ENCODE measurements at places on chromosomes 16 and 17.
A peak's percentile ranks its signal among the peaks of the same experiment; 100 is the strongest.

- DNase-seq: no peak
Observed at GRCh38 chr17:20733923-20734322, 154.4 kb downstream of the CDRT15L2 start.

DNA sequence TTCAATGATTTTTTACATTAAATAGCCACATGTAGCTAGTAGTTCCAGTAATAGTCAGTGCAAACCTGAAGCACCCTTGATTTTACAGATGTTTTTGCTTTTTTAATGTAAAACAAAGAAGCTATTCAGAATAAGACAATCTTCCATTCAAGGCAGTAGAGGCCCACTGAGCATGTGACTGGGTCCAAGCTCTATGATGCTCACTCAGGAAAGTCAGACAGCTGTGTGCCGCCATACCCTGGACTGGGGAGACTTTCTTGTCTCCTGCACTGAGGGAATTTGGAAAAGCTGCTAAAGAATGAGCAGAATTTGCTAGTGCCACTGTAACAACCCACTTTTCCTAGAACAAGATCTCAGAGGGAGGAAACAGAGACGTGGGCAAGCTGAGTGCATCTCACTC, 11.5 kb downstream of the CENPN start:
- no peak for DNase-seq

DNA sequence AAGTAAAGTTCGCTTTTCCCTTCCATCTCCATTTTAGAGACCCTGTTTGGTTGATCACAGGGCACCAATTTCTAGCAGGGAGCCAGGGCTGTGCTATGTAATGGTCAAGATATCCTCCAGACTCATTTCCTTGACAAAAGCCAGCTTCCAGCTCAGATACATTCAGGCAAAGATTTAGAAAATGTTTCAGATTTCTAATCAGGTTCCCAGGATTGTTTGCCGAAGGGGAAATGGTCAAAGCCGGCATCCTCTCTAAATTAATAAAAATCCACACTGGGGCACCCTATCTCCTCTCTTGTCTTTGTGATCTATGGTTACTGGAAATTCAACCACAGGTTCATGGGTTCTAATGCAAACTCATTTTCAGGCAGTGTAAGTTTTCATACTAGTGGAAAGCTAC, 686.8 kb upstream of the KIF2B start:
- DNase-seq: no peak

GRCh38 chr16:46980926-46981325, 7.5 kb upstream of the DNAJA2 start:
- DNase-seq: no peak

DNA sequence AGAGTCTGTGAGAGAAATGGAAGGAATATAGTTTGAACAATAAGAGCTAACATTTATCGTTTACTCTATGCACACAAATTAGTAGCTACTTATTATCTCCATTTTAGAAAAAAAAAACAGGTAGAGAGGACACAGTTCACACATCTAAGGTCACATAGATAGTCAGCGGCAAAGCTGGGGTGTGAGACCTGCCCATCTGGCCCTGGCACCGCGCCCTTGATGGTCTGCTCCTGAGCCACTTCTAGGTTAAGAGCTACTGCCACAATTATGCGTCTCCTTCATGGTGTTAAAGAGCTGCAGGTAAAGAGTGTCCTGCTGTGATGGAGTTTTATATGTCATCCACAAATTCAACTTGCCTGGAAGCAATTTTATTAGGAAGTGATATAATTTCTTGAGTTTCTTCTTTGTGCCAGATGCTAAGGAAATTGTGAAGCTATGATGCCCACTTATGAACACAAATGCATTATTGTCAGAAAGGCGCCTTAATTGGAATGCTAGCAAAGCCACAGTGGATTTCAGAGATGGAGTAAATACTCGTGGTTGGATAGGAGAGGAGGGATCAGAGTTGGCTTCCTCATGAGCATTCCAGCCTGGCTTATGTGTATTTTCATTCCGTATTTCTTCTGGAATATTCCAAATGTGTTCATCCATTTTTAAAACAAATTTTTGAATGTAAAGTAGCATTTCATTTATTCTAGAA, 21.3 kb upstream of the MFSD6L start:
- no peak for DNase-seq

DNA sequence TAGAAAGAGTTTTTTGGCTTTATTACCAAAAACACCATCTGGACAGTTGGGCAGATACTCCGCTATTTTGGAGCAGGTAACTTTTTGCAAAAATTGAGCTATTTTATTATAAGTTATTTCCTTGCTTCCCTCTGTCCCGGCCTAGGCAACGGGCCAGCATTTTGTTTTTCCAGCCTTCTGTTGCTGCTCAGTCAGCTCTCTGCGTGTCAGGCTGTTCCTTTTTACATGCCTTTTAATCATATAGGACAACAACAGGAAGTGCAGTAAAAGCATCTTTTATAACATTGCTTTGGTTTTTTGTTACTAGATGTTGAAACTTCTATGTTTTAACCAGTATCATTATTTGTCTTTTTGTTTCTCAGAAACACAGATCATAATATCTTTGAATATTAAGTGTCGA, 30.4 kb downstream of the PPM1D start:
- no peak for DNase-seq

DNA sequence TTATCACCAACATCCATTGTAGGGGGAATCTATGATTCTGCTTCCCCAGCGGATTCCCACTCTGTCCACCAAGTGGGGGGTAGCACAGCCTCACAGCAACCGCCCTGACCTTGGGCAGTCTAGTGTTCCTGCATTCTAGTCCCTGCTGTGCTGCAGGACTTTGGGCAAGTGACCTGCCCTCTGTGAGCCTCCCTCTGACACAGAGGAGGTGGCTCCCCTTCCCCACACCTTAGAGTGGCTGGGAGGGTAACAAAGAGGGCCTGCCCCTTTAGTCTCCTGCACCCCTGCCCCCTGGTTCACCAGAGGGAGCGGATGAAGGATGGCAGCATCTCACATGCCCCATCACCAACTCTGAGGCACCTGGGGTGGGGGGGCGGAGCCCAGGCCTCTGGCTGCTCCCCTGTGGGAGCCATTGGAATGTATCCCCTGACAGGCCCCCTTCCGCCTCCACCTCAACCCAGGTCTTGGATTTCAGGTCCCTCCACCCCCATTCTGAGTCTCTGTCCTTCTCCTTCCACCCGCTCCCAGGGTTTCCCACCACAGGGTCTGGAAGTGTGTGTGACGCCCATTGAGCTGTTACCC, 10.1 kb downstream of the GAS2L2 start:
- DNase-seq: no peak

GRCh38 chr16:78931678-78932077, 668.9 kb downstream of the MAF start:
- DNase-seq: peak; percentile 87

DNA sequence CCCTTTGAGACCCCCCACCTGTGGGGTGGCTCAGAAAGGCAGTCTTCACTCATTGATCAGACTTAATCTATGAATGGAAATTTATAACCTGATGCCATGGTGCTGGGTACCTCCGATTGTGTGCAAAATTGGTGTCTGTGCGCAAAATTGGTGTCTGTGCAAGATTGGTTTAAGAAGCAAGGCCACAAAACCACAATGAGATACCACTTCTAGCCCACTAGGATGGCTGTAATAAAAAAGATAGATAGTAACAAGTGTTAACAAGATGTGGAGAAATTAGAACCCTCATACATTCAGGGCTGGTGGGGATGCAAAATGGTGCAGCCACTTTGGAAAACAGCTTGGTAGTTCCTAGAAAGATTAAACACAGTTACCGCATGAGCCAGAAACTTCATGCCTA, 13.9 kb upstream of the CSNK2A2 start:
- no peak for DNase-seq

DNA sequence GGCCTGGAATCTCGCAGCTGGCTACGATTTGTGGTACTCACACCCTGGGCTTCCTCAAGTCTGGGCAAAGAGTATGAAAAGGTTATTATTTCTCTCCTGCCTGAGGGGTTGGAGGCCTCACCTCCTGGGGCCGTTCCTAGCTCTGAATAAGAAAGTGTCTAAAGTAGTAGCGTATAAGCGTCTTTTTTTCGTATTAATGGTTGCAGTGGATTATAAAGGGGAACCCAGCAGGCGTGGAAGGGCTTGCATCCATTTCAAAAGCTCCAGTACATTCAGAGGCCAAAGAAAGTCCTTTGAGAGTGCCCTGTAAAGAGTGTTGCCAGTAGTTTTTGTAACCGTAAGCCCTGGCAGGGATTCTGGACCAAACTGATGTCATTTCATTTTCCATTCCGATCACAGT, 72.2 kb upstream of the MPHOSPH6 start:
- no peak for DNase-seq

GRCh38 chr16:23514381-23515152, 4.3 kb upstream of the GGA2 start:
- DNase-seq: no peak

GRCh38 chr16:19616241-19616640, 60.7 kb downstream of the VPS35L start:
- no peak for DNase-seq

- no peak for DNase-seq
Observed at GRCh38 chr16:56860226-56861020, 4.6 kb upstream of the SLC12A3 start.

- DNase-seq: no peak
Observed at GRCh38 chr17:31296142-31296541, 897 bp downstream of the OMG start.

DNA sequence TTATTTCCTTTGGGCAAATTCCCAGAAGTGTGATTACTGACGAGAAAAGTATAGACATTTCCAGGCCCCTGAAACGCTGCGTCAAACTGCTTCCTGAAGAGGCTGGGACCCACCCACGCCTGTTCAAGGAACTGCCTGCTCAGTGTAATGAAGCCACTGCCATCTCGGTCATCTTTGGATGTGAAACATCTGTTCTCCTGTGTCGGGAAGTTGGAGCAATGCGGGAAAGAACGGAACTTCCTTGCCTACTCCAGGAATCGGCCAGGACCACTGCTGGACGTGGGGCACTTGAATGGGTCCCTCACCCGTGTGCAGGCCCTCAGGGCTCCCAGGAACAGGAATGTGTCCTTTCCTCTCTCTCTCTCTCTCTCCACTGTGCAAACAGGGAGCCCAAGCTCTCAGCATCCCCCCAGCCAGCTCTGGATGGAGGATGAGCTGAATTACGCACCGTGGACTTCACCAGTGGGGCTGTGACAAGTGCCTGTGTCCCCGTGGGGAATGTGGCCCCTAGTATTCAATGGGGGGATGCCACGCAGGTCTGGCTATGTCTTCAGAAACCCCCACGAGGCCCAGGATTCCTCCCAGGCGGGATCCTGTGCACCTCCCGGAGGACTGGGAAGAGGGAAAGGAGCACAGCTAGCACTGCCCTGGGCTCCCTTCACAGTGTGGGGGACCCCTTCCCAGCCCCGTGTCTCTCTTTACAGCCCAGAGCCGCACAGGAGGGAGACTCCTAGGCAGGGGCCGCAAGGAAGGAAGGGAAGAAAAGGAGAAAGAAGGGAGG, 18.3 kb upstream of the LITAF start:
- no peak for DNase-seq

DNA sequence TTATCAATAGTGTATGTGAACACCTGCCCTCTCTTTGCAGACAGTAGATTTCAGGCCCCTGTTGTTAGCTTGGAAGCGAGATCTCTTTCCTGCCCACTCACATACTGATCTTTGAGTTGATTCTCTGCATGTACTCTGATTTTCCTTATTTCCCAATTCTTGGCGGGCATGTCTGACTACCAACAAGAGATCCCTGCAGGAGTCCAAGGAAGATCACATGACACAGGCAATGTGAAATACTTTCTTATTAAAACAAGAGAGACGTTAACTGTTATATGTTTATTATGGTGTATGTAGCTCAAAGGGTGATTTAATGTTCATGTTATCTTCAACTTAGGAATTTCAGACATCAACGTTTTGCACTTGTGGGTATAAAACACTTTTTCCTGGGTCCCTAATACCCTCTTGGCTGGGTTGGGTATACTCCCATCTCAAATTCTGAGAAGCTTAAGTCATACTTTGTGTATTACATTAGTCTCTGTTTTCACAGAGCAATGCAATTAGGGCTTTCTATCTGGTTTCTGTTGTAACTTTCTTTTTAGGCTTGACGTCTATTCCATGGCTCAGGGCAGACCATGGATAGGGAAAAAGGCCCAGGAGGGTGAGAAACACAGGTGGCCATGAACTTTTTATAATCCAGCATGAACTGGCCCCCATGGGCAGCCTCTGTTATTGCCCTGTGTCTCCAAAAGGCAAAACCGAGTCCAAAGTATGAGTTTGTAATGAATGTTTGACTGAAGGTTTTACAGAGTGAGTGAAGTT, 32.2 kb downstream of the HSD17B2 start:
- DNase-seq: no peak

- DNase-seq: no peak
Observed at GRCh38 chr16:54589326-54589725, 302.7 kb upstream of the IRX3 start.

DNA sequence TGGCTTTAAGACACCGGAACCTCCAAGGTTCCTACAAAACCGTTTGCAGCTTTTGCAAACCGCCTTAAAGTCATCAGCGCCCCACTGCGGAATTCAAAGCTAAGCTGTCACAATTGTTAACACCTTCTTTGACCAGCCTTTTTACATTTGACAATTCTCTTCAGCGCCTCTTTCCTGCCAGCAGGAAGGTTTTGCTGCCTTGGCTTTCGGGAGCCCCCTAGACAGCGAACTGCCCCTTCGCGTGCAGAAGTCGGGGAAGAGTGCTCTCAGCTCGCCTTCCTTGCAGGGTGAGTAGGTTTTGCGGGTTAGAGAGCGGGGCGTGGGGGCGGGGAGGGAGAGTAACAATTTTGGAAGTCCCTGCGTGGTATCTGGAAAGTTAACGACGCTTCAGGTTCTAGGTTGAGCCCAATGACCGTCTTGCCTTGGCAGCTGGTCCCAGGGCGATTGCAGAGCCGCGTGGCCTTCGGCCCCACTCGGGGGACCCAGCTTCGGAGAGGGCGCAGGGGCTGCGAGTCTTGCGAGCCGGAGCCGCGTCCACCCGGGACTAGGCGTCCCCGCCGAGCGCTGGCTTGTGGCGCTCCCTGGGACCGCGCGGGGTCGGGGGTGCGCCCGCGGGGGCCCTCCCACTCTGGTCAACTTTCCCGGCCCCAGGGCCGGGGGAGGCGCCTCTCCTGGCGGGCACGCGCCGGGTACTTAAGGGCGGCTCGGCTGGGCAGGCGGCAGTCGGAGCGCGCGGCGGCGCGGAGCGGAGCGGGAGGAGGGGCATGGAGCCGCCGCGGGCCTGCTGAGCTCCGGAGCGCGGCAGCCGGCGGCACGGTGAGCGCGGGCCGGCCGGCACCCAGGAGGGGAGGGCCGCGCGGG, at the start of gene HAS3:
HAS3 (plus strand) TSS at position 153 of the 861 bp plus-strand sequence. CDS start 3,743 bp downstream, outside the sequence.
- peak; percentile 55 for DNase-seq

DNA sequence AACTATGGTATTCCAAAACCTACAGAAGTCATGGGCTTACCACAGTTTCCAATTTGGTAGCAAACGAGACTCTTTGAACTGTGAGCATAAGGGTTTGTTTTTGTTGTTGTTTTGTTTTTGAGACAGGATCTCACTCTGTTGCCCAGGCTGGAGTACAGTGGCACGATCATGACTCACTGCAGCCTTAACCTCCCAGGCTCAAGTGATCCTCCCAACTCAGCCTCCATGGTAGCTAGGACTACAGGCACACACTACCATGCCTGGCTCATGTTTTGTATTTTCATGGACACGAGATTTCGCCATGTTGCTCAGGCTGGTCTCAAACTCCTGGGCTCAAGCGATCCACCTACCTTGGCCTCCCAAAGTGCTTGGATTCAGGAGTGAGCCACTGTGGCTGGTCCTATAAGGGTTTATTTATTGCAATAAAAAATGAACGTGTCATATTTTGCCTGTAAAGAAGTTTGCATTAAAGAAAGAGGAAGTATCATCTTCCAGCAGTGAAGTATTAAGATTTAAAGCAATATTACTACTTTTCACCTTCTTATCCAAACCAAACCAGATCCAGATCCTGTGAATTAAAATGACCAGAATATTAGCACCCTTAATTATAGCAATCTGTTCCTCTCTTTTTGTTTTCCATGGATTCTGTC, 37.2 kb downstream of the KCNJ2 start:
- DNase-seq: no peak

All from NCI-H524 treated with DMSO at 0.1 percent for 48 hours (cell line).